ENCODE measurements at places on chromosomes 2 and 18. TPM values are rescaled to one million over a fixed set of nuclear protein-coding genes. Genes with fewer than 3 reads are reported as not detected.

The COL4A3 gene
- 5.4 TPM for total RNA-seq

The CD302 gene
- total RNA-seq, result 10.3 TPM

The SERPINB3 gene
- total RNA-seq, result not detected

The POTEC gene
- 0.09 TPM for total RNA-seq

The ABCG8 gene
- 0.27 TPM for total RNA-seq

The ALLC gene
- total RNA-seq, result not detected

The GPR17 gene
- total RNA-seq, result 8.9 TPM

GRCh38 chr18:4444306-4444705 is 10.8 kb downstream of the DLGAP1 start:
- no peak for DNase-seq

GRCh38 chr2:10897956-10898355 is 13.8 kb upstream of the KCNF1 start:
- no peak for DNase-seq

DNA sequence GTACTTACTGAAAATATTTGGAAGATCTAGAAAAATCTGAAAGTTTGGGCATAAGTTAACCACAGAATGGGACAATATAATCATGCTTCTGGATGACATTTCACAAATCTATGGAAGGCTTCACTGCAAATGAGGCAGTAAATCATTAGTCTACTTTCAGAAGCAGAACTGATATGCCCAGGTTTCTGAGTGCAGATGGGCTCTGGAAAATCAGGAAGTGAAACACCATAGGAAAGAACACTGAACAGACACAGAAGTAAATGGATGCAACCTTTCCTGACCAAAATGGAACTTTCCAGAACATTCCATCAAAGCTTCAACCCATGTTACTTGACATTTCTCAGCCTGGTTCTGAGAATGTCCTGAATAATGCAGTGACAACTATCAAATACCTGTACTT is 55.1 kb downstream of the KCNG3 start:
- DNase-seq, result no peak

GRCh38 chr18:3114026-3114425 is 101.1 kb upstream of the LPIN2 start:
- no peak for DNase-seq

DNA sequence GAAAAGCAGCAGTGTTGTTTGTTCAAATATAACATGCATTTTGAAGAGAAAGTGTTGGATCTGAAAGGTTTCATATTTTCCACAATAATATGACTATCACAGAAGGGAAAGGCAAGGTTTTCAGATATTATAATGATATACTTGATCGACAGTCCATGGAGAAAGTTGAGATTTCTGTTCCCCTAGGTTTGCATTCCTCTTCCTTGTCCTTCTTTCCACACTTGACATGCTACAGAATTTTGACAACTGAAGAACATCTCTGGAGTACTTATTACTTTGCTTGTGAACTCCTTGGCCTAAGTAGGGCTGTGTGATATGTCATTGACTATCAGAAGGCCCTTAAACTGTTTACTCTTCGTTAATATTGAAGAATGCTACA is 46.5 kb downstream of the TMEFF2 start:
- DNase-seq, result no peak

DNA sequence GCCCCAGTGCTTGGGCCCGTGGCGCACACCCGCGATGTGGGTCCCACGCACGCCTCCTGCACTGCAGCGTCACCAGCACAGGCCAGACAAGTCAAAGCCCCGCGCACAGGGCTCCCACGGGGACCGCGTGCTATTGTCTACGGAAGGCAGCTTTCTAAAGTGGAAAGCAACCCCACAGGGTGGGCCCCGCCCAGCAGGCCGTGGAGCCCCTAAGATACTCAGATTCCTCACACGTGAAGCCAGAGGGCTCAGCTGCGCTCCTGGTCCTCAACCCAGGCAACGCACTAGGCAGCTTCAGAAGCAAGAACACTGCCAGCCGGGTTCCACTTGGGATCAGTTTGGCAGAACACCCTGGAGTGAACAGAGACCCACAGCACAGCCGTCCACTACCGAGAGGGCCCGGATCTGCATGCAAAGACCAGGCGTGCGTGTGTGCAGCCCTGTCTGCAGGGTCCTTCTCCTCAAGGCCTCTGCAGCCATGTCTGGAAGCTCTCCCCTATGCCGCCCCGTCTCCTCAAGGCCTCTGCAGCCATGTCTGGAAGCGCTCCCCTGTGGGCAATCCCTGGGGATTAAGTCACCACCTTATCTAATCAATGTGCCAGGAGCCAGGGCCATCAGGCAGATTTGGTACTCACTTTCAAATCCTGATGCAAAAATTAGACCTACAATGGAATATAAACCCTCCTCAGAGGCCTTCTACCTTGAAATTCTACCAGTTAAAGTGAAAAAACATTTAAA is 231.3 kb downstream of the HDAC4 start:
- no peak for DNase-seq

DNA sequence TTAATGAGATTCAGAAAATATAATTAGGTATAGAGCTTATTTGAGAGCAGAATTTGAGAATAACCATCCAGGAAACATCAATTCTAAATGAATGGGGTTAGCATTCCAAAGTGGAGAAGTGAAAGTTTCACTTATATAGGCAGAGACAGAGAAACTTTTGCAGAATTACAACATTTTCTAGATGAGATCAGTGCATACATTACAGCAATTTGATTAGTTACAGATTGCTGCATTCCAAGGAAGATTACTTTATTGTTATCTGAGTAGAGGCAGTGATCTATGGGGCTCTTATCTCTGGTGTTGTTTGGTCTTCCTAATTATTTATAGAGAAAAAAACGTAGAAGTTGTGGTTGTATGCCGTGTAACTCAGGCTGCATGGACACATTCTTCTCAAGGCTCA is 373.8 kb upstream of the SYT4 start:
- no peak for DNase-seq

GRCh38 chr2:82675186-82675585 is 1783.9 kb downstream of the SUCLG1 start:
- DNase-seq, result no peak

- DNase-seq, result no peak
Observed at GRCh38 chr2:41764131-41764530, 283.7 kb upstream of the PKDCC start.

GRCh38 chr2:240275386-240275785 is 134.9 kb upstream of the OTOS start:
- no peak for DNase-seq

DNA sequence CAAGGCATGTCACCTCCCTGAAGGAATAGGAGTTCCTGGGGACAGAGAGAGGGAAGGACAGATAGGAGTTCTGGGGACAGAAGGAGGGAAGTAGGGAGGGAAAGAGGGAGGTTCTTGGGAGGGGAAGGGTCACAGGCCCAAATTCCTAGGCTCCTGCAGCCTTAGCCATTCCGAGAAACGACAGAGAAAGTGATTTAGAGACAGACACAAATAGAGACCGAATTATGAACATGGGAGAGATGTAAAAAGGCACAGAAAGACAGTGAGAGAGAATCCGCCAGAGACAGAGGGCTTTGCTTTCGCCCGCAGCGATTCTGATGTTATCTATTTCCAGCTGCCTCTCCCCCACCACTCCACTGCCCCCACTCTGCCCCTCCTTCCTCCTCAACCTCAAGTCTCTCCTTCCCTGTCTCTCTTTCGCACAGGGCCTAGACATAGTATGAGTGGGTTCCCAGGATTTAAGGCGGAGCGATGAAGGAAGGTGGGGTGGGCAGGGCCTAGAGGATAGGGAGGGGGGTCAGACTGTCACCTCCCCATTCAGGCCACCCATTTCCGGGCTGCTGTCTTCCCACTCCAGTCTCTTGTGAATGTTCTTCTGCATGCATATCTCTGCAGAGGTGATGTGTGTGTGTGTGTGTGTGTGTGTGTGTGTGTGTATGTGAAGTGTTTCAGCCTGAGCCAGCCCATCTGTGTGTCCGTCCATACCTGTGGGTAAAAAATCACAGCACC is 3.3 kb upstream of the WNT6 start:
- DNase-seq, result no peak

GRCh38 chr2:67515538-67515937 is 118.4 kb downstream of the ETAA1 start:
- DNase-seq, result no peak

DNA sequence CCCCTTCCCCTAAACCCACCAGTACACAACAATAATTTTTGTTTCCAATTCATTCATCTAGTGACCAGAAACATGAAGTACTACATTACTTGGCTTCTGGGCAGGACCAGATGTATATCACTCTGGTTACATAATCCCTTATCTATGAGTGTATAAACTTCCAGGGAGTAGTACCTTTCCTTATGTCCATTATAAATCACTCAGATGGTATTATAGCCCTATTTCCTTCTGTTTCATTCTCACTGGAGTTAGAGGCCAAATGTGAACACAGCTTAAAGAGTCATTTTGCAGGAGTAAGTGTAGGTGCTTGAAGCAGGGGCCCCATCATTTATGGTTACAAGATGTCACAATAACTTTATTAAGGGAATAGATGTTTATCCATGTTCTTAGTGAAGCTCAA is 894.4 kb upstream of the NXPH2 start:
- no peak for DNase-seq

- no peak for DNase-seq
Observed at GRCh38 chr2:134681201-134681600, 37.6 kb downstream of the TMEM163 start.

DNA sequence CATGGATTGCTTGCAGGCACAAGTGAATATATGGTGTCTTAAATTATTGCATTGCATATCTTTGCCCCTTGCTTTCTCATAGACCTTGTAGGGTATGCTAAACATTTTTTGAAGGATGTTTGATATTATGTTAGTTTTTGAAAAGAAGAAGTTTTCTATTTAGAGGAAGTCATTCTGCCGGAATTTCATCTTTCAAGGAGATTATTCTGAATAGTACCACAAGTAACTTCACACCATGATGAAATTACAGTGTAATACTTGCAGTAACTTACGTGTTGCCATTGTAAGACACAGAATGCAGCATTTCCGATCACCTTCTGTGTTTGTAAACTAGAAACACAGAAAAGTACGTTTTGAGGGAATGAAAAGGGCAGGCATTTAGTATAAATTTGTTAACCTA is 71.9 kb downstream of the ACVR2A start:
- no peak for DNase-seq

DNA sequence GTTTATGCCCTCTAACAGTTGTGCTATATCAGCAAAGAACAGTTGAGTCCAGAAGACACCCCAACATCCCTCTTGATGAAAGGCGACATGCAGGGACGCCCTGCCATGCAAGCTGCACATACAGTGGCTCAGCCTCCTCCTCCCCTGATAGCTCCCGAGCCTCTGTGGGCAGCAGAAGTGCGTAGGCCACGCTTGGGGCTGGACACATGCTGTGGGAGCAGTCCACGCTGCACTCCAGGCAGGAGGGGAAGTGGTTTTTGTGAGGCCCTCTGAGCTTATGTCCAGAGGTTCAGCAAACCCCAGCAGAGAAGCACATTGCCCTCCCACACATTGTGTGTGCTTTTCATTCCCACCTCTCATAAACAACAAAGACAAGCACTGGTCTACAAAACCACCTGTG is 162.1 kb downstream of the SEPTIN10 start:
- no peak for DNase-seq

- no peak for DNase-seq
Observed at GRCh38 chr2:128466776-128467175, 148.1 kb upstream of the HS6ST1 start.

GRCh38 chr18:10579079-10579867 is 53.4 kb downstream of the NAPG start:
- no peak for DNase-seq

DNA sequence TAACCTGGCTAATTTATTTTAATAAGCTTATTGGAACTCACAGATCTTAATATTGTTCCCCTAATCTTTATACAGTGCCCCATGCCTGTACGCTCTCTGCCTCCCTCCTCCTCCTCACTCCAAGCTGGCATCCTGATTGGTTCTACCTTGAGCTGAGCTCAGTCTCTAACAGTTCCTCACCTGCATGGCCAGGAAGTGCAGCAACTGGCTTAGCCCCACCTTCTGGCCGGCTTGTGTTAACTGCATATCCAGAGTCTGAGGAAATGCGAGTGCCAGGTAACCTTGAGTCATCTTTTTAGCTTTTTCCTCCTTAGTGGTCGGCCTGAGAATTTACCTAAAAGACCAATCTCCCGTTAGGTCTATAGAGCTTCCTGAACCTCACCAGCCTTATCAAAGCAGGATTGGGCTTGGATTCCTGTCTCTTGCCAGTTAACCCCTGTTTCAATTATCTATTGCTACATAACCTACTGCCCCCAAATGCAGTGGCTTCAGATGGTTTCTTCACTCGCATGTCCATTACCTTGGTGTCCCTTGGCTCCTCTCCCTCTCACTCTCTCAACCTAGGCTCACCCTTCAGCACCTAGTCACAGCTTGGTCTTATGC is 89.5 kb upstream of the STK39 start:
- no peak for DNase-seq

DNA sequence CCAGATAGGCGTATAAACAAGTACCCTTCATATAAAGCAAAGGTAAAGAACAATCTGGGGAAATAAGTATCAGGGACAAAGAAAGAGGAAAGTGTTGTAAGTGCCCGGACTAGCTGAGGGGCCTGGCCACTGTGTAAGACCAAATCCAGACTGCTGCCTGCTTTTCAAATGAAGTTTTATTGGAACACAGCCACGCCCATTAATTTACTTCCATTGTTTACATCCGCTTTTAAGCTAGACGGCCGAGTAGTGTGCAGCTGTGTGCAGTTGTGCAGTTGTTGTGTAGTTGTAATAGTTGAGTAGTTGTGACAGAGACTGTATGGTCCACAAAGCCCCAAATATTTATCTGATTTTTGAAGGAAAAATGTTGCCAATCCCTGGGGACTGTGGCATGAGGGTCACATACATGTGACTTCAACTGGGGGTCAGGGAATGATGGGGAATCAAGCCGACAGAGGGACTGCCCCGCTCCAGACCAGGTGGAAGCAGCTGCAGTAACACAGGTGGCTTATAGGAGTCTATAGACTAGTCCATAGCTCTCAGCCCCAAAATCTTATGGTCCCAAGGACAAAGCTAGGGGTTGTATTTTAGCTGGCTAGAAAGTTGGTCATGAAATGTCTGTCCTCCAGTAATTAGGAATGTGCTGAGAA is 30.0 kb downstream of the FHL2 start:
- DNase-seq, result no peak

DNA sequence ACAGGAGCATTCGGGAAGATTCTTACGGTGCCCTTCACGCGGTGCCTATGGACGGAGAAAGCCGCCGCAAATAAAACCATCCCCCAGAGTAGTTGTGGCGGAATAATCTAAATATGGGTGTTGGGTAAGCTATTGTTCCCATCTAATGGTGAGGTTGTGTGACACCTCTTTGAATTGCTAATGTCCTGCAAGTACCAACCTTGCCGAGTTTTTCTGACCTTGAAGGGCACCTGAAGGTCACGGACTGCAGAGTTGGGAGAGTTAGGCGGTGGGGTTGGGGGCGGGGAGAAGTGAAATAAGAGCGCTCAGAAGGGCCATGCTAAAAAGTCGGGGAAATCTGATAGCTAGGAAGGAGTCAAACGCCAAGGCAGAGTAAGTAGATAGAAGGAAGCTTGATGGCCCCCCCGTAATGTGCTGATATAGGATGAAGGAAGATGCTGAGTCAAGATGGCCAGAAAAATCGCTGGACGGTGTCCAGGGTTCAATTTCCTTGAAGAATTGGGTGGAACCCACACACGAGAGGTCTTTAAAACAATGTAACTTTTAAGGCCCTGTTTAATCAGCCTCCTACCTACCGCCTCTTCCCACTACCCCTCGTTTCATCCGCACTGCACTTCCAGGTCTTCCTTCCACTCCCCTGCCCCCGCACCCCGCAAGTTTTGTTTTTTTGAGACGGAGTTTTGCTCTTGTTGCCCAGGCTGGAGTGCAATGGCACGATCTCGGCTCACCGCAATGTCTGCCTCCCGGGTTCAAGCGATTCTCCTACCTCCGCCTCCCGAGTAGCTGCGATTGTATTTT is 600 bp downstream of the KATNAL2 start:
- no peak for DNase-seq
